ENCODE measurements at places on chromosomes 4 and X.

GRCh38 chr4:47326025-47326424 is 137.5 kb downstream of the COMMD8 start:
- DNase-seq = no peak

- DNase-seq = no peak
These were observed 57.7 kb upstream of the ATXN3L start for GRCh38 chrX:13377550-13377934.

DNA sequence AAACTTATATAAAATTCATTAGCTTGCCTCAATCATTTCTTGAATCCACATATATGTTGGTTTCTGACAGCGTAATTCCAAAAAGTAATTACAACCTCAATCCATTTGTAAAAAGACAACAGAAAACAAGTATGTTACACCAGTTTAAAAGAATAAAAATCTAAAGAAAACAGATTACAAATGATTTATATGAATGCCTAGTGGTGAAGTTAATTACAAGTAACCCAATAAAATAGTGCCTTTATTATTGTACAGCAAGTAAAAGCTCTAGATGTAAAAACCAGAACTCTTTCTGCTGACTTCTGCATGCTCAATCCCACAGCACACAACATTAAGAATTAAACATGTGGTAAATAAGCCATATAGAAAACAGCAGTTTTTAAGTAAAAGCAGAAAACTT is 197.8 kb downstream of the MAB21L2 start:
- no peak for DNase-seq

- DNase-seq = no peak
These were observed 179.6 kb upstream of the TENM3 start for GRCh38 chr4:182063651-182064050.

- no peak for DNase-seq
These were observed 162.3 kb upstream of the SMIM31 start for GRCh38 chr4:164591666-164592065.

DNA sequence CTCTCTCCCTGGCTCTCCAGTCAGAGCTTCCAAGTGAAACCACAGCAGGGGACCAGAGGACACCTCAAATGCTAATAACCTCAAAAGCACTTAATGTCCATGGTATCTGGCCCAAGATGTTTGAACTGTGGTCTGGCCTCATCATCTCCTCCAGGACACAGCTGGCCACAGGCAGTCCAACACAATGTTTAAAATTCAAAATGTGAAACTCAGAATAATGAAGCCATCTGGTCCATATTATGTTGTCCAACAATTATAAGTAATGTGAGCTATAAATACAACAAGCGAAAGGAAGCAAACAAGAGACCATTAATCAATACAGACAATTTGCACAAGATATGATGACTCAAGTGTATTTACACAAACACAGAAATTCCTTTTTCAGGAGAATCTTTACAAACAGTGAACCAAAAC is 90.7 kb upstream of the S100G start:
- DNase-seq = no peak

DNA sequence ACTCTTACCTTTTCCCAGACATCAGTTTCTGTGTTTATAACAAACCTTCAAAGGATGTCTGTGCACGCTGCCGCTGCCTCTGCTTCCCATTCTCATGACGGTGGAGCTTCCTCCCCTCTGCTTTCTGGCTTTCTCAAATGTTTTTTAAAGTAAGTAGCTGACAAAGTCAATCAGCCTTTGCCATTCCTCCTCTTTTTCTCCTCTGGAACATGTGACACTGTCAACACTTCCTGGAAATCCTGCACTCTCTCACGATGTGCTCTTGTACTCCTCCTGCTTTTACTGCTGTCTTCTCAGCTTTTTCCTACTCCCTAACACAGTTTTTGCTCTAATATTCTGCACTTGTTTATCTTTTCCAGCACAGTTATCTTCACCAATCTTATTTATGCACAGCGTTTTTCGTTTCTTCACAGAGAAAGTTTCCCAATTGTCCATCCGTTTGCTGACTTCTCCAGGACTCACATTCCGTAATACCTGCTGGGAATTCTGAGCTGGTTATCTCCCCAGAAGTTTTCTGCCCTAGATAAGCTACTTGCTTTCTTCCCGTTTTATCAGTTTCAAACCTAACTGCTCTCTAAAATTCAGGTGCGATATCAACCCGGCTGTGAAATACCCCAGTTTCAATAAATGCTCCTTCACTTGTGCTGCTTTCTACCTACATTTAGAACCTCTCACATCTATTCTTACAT is 465.6 kb upstream of the AGA start:
- DNase-seq = no peak

DNA sequence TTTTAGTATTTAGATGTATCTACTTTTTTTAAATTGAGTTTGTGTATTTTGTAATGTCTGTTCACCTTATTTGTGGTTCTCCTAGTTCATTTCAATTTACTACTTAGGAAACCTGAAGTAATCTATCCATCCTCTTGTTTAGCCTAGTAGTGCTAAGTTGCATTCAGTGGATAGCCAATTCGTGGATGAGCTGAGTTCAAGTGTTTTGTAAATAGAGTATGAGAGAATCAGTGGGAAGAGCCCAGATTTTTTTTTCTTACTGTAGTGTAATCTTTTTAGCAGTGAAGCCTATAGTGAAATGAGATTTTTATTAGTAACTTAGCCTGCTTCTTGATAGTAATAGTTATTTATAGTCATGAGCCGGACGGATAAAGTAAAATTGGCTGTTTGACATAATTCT is 21.7 kb downstream of the STAG2 start:
- no peak for DNase-seq

DNA sequence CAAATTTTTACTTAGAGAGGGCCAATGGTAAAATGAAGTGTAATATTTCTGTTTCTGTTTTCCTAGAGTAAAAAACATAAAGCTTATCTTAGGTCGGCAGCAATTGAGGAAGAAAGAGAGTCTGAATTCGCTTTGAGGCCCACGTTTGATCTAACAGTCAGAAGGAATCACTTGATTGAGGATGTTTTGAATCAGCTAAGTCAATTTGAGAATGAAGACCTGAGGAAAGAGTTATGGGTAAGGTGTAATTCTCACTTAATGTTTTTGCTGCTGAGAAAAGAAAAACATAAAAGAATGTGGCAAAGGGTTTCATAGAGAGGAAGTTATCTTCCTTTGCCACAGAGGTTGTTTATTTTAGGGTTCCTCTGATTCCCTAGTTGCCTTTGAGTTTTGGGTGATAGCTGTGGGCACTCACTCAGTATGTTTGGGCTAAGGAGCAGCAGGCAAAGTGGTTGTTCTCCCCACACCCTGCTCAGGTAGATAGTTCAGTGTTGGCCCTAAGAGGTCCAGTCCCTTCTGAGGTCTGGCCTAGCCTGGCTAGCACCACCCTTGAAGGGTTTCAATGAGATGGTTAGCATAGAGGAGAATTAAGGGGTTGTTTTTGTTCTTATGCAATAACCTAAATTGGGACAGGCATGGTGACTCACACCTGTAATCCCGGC is 32.3 kb downstream of the HERC5 start:
- DNase-seq = no peak

- no peak for DNase-seq
These were observed 221.6 kb upstream of the SPANXN4 start for GRCh38 chrX:142804085-142804484.

GRCh38 chr4:128450326-128451120 is 162.9 kb upstream of the PGRMC2 start:
- no peak for DNase-seq

GRCh38 chr4:47340914-47341313 is 122.6 kb downstream of the COMMD8 start:
- DNase-seq = no peak

DNA sequence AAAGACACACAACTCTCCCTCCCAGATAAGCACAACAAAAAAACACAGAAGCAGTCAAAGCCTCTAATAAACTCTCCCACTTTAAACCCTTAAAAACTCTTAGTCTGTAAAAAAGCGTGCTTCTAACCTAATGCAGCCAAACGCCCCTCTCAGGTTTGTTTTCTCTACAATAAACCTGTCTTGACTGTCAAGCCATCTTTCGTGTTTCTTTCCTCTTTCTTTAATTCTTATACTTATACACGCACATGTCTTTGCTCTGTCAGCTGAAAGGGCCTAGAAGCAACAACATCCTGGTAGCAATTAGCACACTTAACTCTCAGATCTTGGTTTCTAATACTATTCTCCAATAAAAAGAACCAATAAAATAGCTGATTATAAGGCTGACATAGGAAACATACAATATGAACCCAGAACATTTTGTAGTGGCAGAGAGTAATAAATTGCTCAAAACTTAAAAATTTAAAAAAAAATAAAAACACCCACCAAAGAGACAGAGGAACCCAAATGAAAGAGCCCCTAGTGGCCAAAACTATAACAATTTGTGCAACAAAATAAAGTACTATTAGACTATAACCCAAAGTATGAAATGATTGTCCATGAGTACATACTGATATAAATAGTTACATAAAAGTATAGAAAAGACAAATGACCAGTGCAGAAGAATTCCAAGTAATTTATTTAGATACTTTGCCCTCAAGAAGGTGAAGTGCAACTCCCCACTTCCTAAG is 440.4 kb upstream of the ADGRL3 start:
- no peak for DNase-seq

GRCh38 chr4:10093801-10094552 is 22.6 kb downstream of the WDR1 start:
- no peak for DNase-seq

DNA sequence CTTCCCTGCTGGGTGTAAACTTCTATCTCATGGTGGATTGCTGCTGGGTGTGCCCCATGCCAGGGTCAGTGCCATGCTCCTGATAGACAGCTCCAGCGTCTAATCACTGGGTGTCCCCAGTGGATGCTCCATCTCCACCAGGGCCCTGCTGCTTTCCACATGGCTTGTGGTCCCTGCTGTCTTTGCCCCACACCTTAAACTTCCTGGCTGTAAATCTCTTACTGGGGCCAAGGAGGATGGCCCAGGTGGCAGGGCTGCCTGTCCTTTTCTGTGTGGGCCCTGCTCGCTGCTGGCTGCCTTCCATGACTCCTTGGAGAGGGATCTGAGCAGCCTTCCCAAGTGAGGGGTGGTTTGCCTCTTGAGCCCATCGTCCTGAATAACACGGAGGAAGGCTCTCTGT is 51.8 kb downstream of the RGS12 start:
- DNase-seq = no peak
